ENCODE measurements at places on chromosomes 11 and 22. TPM values are rescaled to one million over a fixed set of nuclear protein-coding genes. Genes with fewer than 3 reads are reported as not detected.

The TRIM77 gene
- not detected for total RNA-seq

The TREH gene
- total RNA-seq = 2.0 TPM

The TPBGL gene
- 0.06 TPM for total RNA-seq

The MUS81 gene
- 53.4 TPM for total RNA-seq

The SLC7A4 gene
- total RNA-seq = 1.3 TPM

The MS4A1 gene
- total RNA-seq = 1.3 TPM

The HMOX1 gene
- 28.5 TPM for total RNA-seq

The BCO2 gene
- 6.7 TPM for total RNA-seq

The CD248 gene
- total RNA-seq = 49.7 TPM

The FBLN1 gene
- total RNA-seq = 145 TPM

The PLAAT5 gene
- 2.0 TPM for total RNA-seq

The PRODH gene
- total RNA-seq = 12.9 TPM

The KCNK7 gene
- total RNA-seq = 0.35 TPM

The TMEM121B gene
- total RNA-seq = 0.93 TPM

The CD59 gene
- 146 TPM for total RNA-seq

The XBP1 gene
- total RNA-seq = 146 TPM

The KDM4E gene
- not detected for total RNA-seq

The C22orf31 gene
- 0.64 TPM for total RNA-seq

The LRRC32 gene
- total RNA-seq = 72.5 TPM

The POU2AF2 gene
- not detected for total RNA-seq

The POTEH gene
- not detected for total RNA-seq

The TENM4 gene
- total RNA-seq = 90.9 TPM

The CYB5R2 gene
- 11.9 TPM for total RNA-seq

The OR5M8 gene
- total RNA-seq = not detected

The GRM5 gene
- 1.2 TPM for total RNA-seq

The NRGN gene
- 4.1 TPM for total RNA-seq

The PTGDR2 gene
- 1.3 TPM for total RNA-seq

The CAPN5 gene
- total RNA-seq = 24.8 TPM

The UCP3 gene
- 1.2 TPM for total RNA-seq

The OR10G6 gene
- not detected for total RNA-seq

The CCDC89 gene
- 3.7 TPM for total RNA-seq

The VSIG2 gene
- total RNA-seq = 4.1 TPM

The CECR2 gene
- 12.8 TPM for total RNA-seq

The TCN1 gene
- total RNA-seq = 1.4 TPM

The ZNF202 gene
- total RNA-seq = 12.0 TPM

The DKK3 gene
- 56.3 TPM for total RNA-seq

The NPTXR gene
- 6.9 TPM for total RNA-seq

The GDPD4 gene
- total RNA-seq = not detected

The TRIM48 gene
- total RNA-seq = not detected

The CBLIF gene
- 0.53 TPM for total RNA-seq

The GGTLC2 gene
- 0.29 TPM for total RNA-seq

The FADS1 gene
- 25.9 TPM for total RNA-seq

The BRSK2 gene
- 0.47 TPM for total RNA-seq

The CCND1 gene
- 233 TPM for total RNA-seq

The DNAJC24 gene
- 13.9 TPM for total RNA-seq

The TLCD5 gene
- 8.8 TPM for total RNA-seq

The OR10W1 gene
- total RNA-seq = not detected

The POLR3H gene
- 16.7 TPM for total RNA-seq

The INS gene
- total RNA-seq = 0.35 TPM

The OPCML gene
- 17.4 TPM for total RNA-seq

The SLCO2B1 gene
- 15.9 TPM for total RNA-seq

The CHCHD10 gene
- 78.8 TPM for total RNA-seq

The C11orf91 gene
- total RNA-seq = not detected

The LAYN gene
- total RNA-seq = 7.9 TPM

The ARHGAP8 gene
- total RNA-seq = 14.8 TPM

The TRPM5 gene
- 1.1 TPM for total RNA-seq

The MPZL2 gene
- total RNA-seq = 16.9 TPM

Measured in metanephros (tissue), 2 donors.